ENCODE measurements at places on chromosomes 3 and 15. TPM values are rescaled to one million over a fixed set of nuclear protein-coding genes. Genes with fewer than 3 reads are reported as not detected.

NR1I2 gene
- total RNA-seq = not detected

DNA sequence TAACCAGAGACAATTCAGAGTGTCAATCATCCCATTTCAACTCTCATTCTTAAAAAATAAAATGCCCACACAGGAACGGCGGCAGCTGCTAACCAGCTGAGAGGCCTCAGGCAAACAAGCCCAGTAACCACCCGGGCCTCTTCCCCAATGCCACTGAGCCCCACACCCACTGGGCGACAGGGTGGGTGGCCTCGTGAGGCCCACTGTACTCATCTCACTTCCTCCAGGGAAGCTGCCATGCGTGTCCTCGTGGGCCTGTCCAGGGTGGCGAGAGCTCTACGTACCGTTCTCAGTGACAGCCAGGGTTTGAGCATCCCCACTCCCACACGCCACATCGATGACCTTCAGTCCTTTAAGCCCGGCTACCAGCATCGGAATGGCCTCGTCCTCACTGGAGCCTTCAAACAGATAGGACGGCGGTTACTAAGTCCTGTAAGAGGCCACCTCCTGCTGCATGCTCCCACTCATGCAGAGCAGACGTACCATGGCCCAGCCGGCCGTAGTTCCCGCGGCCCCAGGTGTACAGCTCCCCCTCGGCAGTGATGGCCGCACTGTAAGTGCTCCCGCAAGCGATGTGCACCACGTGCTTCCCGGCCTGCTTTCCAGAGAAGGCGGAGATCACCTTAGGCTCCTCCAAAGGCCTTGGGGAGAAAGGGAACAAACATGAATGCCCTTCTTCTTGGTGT lies 56.5 kb downstream of the HERC2 start:
- peaks cover 15% of the 10 kb centered on the region for H3K36me3 ChIP-seq
- no peak overlapping the region for H3K4me3 ChIP-seq
- H3K27me3 ChIP-seq = no peaks in the 10 kb centered on the region
- no peaks in the 10 kb centered on the region for H3K4me1 ChIP-seq

IMPG2 gene
- total RNA-seq = 0.39 TPM

- DNase-seq = no peak
- no peak overlapping the region for H3K4me3 ChIP-seq
- H3K4me1 ChIP-seq = no peaks in the 10 kb centered on the region
- H3K27ac ChIP-seq = no peak overlapping the region
- H3K27me3 ChIP-seq = no peaks in the 10 kb centered on the region
- H3K36me3 ChIP-seq = peaks cover 3% of the 10 kb centered on the region
Measured at GRCh38 chr15:68783226-68784058, 37.3 kb downstream of the ANP32A start.

GRCh38 chr15:51274956-51275355 lies 63.4 kb downstream of the CYP19A1 start:
- no peaks in the 10 kb centered on the region for H3K36me3 ChIP-seq
- no peak overlapping the region for H3K4me3 ChIP-seq
- H3K27me3 ChIP-seq = no peaks in the 10 kb centered on the region

Data from aorta (tissue), 5 donors.